Hematopoietic multipotent progenitor cell treated with erythropoietin and hydrocortisone succinate and interleukin-3 and kit ligand, for 6 days (in vitro differentiated cells): ENCODE measurements at places on chromosomes 4 and X.

DNA sequence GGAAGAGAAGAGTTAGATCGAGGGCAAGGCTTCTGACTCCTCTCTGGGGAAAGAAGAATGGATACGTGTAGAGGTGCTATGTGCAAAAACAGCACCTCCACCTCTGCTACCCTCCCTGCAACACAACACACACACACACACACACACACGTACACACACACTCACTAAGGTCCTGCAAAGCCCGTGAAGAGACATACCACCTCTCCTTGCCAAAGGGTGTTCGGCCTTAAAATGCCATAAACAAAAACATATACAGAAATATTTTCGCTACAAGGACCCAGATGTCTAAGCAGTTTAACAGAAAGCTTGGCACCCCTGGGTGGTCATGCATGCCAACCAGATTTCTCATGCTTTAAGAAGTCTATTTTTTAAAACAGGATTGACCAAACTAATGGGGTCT, 1.5 kb downstream of the TIFA start:
- no peak for DNase-seq

GRCh38 chr4:5809216-5809776, 83.6 kb downstream of the CRMP1 start:
- no peak for DNase-seq

DNA sequence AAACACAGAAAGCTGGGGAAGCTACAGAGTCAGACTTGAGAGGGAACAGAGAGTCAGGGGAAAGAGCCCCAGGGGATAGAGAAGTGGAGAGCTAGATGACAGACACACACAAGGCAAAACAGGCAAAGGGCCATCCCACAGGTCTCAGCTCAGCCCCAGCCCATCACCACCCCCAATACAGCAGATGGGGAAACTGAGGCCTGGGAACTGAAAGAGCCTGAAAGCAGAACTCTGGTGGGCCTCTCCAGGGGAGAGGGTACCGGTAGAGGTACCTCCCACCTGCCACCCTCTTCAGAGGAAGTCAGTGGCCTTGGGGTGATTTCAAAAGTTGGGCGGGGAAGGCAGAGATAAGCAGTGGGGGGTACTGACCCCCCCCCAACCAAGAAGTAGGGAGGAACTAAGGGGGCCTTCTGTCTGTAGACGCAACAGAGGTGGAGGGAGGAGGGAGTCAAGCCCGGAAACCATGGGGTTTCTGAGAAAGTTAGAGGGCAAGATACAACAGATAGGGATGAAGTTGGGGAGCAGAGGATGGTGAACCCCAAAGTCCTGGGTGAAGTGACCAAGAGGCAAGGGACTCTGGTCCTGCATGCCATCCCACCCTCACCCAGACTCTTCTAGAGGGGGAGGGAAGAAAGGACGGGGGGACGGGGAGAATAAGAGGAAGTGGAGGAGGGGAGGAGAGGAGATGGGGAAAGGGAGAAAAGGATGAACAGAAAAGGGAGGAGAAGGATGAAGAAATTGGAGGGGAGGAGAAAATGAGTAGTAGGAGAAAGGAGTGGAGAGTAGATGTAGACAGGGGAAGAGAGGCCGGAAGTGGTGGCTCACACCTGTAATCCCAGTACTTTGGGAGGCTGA, 3.2 kb downstream of the GATA1 start:
- peak; percentile 74 for DNase-seq

GRCh38 chr4:3607690-3608552, 75.7 kb upstream of the LRPAP1 start:
- no peak for DNase-seq

DNA sequence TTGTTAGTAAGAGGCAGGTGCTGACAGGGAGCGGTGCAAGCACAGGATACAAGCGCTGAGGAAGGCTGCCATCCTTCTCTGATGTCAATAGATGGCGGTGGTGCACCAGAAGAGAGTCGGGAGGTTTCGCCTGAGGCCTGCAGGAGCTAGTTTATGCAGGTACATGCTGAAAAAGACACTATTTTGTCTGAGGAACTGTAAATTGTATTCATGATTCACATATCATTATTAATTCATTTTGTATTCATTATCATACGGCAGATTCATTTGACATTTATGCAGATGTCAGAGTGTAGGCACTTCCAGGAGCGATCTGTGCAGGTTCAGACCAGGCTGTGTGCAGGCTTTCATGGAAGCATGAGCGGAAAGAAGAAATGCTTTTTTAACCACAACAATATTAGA, 824.0 kb downstream of the STIM2 start:
- DNase-seq, result peak; percentile 73

DNA sequence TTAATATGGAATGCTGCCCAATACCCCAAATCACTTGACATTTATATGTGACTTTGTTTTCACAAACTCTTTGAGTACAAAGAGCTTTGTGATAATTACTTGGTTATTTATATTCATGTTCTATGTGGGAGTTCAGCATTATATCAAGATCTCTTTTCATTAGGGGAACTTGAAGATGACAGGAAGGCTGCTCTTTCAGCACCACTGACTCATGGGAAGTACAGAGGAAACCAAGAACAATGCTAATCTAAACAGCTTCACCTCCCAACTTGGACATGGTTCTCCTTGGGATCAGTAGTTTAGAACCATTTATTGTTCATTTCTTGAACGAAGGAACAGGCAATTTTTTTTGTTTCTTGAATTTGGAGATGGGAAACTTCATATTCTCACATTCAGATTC, 184.0 kb upstream of the AFF2 start:
- no peak for DNase-seq

DNA sequence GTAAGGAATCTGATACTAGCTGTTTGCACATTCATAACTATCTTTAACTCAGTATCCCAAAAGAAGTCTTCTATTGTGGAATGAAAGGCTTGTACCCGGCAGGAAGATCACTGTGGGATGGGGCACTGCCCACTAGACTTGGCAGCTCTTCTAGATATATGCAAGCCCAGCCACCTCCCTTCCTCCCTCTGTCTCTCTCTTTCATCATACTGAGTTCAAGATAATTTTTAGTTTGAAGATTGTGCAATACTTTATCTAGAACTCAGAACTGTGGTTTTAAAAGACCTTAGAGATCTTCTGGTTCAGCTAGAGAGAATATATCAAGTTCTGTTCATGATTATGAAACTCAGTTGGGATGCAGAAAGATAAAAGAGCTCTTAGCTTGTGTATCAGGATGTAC, 22.5 kb upstream of the GPR34 start:
- peak; percentile 63 for DNase-seq

DNA sequence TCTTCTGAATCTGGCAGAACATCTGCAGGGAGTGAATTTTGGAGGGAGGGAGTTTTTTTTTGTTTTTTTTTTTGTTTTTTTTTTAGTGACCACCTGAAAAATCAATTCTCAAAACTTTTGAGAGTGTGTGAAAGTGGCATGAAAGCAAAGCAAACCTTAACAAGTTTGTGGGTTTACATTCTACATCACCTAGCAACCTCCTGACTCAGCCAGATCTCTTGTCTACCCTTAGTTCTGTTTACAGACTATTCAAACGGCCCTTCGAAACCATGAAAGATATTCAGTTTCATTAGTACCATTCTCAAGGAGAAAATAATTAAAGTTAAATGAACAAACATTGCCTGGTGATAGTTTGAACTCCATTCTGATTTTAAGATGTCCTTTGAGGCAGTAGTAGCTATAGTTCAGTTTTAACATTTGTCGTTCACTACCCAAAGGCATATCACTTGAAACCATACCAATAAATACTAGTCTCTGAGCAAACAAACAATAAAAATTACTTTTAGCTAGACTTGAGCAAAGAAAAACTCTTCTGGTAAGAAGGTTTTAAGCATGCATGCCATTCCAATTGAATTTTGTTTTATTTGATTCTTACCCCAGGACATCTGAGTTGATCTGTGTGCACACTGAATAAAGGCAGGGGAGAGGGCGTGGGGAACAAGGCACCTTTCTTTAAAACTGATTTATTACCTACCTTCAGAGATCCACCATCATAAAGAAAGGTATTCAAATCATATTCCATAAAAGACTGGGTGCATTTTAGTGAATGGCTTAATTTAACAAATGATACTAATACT, 137.7 kb downstream of the ARX start:
- DNase-seq, result no peak

DNA sequence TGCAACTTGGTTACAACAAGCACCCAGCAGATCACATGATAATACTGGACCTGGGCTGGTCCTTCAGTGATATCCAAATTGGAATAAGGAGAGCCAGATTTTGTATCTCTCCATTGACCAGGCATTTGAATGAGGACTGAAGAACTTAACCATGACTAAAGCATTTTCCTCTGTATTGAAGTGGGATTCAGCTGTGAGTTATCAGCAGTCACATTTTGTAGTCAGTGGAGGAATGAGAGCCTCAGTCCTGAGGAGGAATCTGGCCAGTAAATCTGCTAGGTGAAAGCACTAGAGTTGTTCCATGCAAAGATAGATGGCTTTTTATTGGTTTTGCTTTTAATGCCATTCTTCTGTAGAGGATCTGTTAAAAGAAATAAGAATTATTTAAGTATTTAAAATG, 1506.0 kb downstream of the PCDH7 start:
- no peak for DNase-seq

GRCh38 chrX:46236411-46236810, 308.8 kb downstream of the ZNF674 start:
- no peak for DNase-seq

- no peak for DNase-seq
These were observed 18.6 kb upstream of the SAT1 start for GRCh38 chrX:23764188-23764984.

- DNase-seq, result no peak
These were observed 2.7 kb upstream of the ACOT9 start for GRCh38 chrX:23745786-23746185.

DNA sequence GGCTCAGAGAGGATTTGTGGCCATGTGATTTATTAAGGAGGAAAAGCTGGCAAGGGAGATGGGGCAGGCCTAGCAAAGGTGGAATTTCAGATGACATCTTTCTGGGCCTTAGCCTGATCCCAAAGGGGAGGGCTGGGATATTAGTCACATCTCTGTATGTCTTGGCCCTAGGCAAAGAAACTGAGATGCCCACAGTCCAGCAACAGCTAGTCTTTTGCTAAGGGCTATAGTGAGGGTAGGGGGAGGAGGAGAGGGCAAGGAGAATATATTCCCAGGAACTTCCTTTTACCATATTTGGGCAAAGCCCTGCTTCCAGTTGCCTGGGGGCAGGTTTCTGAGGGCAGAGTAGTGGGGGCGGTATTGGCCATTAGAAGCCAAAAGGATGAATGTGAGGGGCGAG, 209.8 kb upstream of the NR3C2 start:
- no peak for DNase-seq

GRCh38 chr4:153634738-153635353, 49.2 kb upstream of the TLR2 start:
- DNase-seq, result peak; percentile 58
